Large intestine (tissue), 12 donors: ENCODE measurements at places on chromosomes 7 and 10. TPM values are rescaled to one million over a fixed set of nuclear protein-coding genes. Genes with fewer than 3 reads are reported as not detected.

GRCh38 chr7:105963038-105963667 lies at the start of gene CDHR3:
Gene CDHR3 (plus strand): TSS chr7:105963264. CDS start chr7:105963319, 55 bp downstream.
- no peak for DNase-seq

- DNase-seq: no peak
These were observed 88.6 kb upstream of the KCNIP2 start for GRCh38 chr10:101932183-101932582.

- DNase-seq: no peak
These were observed 38.8 kb upstream of the ZNF365 start for GRCh38 chr10:62335326-62335725.

- no peak for DNase-seq
These were observed 384.4 kb upstream of the ZWINT start for GRCh38 chr10:56745490-56745889.

- peak; percentile 6 for DNase-seq
These were observed 72.1 kb upstream of the STARD3NL start for GRCh38 chr7:38105874-38106483.

DNA sequence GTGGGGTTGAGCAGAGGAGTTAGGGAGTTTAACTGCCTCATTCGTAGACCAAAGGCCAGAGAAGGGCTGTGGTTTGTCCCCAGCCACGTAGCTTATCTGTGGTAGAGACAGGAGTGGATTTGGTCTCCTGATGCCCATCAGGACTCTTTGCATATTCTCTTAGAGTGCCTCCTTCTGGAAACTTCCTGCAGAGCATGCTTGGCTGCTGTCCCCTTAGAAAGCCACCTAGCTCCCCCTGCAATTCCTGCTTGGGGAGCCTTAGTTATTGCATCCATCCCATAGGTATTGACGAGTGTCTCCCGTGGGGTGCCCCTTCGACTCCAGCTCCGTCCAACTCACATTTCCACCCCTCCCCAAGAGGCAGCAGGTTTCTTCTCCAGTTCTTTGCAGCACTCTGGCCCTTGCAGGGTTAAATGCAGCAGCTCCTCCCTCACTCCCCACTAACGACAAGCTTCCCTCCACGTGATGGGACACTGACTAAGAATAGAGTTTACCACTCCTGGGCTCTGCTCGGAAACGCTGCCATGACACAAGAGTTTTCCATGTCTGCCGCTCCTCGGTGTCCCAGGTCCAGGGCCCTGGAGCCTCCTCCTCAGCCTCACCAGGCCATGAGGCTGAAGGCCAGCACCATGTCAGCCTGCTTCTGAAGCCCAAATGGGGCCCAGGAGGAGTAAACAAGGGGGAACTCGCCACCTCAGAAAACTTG lies 147.8 kb upstream of the UNC5B start:
- no peak for DNase-seq

DNA sequence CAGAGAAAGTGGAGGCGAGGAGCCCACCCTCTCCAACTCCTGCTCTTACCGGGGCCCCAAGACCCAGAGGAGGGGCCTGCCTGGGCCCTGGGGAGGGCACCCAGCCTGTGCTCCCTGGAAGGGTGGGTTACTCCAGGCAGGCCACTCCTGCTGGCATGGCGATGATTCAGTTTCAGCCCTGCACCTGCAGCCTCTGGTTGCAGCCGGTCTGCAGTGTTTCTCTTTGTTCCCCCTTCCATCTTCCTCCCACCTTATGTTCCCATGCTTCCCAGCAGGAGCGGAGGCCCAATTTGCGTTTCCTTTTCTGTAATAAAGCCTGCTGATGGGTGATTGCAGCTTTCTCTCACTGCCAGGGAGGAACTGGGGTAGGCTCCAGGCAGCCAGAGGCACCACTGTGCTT lies 53.2 kb upstream of the FAM20C start:
- DNase-seq: no peak

DNA sequence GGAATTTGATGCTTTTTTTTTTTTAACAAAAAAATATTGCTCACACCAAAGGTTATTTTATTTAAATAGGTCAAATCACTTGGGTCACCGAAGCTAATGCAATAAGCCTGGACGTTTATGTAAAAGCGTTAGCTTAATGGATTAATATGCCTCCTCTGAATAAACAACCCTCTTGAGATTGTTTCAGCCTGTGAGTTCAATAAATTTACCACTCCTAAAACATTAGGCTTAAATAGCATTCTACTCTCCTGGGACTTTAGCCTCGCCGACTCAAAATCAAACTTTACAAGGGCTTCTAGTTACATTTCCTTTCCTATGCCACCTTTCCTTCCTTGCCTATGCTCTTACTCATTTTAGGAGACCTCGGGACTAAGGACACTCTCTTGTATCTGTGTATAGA lies 79.3 kb downstream of the DNAJB9 start:
- DNase-seq: no peak

DNA sequence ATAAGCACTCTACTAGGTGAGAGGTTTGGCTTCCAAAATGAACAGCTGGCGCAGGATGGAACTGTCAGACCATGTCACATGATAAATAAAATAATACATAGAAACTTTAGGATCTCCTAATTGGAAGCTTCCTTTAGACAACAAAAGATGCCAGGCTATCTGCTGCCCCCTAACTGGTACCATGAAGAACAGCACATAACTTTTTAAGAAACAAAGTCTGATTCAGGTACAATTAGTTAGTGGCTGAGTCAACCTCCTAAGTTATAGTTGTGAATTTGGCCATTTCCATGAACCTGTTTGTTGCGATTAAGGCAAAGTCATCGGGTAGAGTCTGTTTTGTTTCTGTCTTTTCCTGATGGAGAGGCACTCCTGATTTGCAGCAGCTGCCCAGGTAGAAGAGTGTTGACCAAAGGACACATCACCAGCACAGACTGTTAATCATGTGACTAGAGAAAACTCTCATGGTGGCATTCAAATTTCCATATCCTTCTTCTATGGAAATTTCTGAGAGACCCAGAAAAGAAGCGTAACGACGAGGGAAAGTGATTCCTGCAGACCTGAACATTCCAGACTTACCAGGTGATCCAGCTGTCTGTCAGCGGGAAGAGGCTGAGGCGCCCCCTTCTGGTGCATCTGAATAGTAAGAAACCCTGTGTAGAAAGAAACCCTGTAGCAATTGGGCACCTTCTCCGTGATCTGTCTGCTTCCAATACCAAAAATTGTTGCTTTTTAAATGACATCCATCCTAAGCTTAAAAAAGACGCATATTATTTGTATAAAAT lies 8.6 kb upstream of the INHBA start:
- no peak for DNase-seq

GRCh38 chr7:30027740-30028215 lies 434 bp upstream of the PLEKHA8 start:
- DNase-seq: no peak

DNA sequence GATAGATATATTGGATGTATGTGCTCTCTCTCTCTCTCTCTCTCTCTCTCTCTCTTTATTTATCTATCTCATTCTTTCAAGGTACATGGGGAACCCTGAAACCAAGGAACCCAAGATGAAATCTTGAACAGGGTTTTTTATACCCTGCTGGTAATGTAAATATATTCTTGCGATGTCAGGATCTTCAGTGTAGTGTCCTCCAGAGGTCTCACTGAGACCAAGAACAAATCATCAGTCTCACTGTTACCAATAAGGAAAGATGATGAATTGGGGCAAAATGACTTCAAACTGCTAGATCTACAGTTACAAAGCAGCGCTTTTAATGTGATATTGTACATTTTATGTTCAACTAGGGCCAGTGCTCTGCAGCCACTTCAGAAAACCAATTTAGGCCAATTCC lies 423.5 kb downstream of the ANKRD7 start:
- DNase-seq: no peak

DNA sequence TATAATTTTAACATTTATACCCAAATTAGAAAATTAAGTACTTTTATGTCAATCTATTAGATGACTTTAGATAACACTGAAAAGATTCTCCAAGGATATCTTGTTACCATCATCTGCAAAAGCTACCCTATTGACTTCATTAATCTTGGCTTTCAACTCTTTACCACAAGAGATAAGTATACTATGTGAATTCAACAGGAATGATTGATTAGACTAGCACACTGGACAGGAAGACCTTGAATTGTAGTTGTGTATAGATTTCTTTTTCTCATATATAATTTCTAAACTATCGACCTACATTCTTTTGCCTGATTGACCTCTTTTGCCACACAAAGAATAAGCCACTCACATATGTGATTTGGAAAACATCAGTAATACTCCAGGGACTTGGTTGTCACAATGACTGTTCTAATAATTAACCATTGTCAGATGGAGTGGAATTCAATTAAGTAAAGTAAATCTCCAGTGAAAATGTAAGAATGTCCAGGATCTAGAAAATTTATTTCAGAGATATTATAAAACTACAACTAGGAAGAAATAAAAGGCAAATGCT lies 1132.0 kb downstream of the SORCS1 start:
- DNase-seq: no peak

DNA sequence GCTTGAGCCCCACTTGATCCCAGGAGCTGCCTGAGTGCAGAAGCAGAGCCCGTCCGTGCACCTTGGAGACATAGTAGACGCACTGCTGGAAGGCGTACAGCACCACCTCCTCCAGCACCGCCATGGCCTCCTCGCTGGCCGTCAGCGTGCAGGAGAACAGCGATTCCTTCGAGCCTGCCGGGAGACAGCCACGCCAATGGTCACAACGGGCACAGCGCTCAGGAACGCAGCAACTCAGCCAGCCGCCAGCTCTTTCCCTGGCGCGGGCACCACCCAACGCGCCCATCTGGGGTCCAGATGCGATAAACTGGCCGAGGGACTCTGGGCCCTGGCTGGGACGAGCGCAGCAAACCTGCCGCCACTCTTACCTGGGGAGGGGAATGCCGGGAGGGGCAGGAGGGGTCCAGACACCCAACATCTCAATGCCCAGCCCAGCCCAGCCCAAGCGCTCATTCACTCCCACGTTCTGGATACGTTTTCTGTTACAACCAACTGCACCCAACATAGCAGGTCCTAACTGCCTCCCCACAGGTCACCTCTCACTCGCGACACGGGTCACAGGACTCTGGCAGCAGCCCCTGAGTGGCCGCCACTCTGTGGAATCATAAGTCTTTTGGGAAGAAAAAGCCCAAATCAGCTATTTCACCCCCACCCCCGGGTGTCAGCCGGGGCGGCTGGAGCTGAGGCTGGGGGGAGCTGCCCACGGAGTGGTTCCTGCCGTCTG lies 41.9 kb downstream of the AP5Z1 start:
- DNase-seq: no peak

DNA sequence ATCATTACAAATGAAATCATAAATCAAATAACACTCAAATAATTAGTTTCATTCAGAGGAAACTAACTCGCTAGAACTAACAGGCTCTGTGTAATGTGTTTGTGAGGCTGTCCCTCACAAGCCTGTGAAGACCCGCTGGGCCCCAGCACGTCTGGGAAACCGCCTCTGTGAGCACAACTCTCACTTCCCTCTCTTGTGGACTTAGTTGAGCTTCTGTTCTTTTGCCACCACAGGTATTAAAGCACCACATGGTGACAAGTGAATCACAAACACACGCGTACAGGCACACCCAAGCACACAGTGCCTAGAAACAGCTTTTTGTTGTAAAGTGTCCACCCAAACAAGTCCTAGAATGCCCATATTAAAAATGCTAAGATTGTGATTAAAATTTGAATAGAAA lies 51.0 kb downstream of the ZNF777 start:
- DNase-seq: no peak

DNA sequence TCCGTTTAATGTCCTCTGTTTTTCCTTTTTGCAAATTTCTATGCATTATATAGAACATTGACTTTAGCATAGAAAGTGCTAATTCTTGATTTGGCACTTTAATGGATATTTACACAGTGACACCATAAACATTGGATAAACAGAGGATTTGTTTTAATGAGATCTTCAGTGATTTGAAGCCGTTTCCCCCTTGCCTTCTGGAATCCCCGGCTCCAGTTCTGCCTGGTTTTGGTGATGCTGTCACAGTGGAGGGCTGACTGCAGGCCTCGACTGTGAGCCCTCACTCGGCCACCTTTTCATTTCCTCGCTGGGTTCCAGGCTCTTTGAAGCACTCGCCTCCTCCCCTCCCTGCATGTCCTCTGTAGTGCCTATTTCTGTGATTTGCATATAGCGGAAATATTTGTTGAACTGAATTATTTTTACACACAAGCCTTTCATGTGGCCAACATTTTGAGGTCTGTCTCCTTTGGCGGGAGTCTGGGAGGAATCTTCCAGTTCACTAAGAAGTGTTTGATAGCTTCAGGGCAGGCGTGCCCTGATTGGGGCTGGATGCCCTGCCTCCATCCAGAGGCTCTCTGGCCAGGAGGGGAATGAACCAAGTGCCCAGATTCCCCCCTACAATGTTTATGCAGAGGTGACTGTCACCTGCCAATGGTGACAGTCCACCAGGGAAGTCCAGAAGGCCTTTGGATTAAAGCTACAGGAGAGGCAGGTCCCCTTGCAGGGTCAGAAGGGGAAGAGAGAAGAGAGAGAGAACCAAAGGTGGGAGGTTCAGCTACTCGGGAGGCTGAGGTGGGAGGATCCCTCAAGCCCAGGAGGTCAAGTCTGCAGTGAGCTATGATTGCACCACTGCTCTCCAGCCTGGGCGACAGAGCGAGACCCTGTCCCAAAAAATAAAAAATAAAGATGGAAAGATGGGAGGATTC lies 67.5 kb downstream of the CUX1 start:
- DNase-seq: no peak

DNA sequence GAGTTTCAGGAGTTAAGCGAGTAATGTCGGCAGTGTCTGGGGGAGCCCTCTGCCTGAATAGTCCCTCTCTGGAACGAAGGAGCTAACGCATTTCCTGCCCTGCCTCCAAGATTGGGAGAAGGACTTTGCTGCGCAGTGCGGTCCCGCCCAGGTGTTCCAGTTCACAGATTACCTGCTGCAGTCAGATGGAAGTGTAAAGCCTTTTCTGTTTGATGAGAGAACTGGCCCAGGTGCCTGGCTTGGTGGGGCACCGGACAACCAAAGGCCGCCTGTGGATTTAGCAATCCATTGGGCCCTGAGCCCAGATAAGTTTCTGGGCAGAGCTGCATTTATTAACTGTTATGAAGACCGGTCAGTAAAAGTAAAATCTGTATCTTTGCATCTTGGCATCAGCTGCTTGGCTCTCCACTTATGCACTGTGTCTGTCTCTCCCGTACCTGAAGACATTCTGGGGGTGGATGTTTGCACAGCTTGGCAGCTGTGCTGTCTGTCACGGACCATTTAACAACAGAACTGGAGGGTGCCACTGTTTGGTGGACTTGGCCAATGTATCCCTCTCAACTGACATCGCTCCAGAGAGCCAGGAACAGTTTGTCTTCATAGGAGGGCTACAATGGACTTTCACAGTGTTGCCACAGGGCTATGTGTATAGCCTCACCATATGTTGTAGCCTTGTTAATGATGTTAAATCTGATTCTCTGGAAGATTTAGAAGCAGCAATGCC lies 654.7 kb upstream of the ZWINT start:
- DNase-seq: no peak

The AEBP1 gene
- 23.1 TPM for polyA plus RNA-seq

The FGFR2 gene
- polyA plus RNA-seq: 23.6 TPM

The AOC1 gene
- polyA plus RNA-seq: 206 TPM

The NCOA4 gene
- 159 TPM for polyA plus RNA-seq

The CALML3 gene
- polyA plus RNA-seq: 0.09 TPM
